SJSA1 (cell line): ENCODE measurements at places on chromosomes 6 and 20.

GRCh38 chr6:156562636-156563035, 214.5 kb upstream of the ARID1B start:
- DNase-seq = no peak

DNA sequence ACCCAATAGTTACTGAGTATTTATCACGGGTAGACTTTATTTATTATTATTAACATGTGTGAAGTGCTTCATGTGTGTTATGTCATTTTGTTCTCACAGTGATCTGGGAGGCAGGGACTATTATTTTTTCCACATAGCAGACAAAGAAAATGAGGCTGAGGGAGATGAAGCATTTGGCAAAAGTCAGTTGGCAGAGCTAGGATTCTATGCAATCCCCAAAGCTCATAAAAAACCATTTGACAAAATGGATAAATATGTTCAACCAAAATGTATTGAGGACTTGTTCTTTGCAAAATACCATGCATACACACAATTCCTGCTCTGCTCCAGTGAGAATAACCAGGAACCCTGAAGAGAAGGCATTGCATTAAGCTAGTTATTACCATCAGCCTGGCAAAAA, 184.4 kb downstream of the HS3ST5 start:
- no peak for DNase-seq

DNA sequence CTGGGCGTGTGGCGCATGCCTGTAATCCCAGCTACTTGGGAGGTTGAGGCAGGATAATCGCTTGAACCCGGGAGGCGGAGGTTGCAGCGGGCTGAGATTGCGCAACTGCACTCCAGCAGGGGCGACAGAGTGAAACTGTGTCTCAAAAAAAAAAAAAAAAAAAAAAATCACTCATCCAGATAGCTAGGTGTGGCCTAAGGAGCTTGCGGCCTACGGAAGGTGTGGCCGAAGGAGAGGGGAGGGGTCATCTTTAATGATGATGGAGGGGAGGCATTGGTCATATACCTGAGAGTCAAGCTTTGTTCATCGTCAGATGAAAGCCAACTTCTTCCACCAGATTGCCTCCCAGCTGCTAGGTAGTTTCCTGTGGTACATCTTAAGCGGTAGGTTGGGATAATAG, 801 bp upstream of the PPARD start:
- no peak for DNase-seq

DNA sequence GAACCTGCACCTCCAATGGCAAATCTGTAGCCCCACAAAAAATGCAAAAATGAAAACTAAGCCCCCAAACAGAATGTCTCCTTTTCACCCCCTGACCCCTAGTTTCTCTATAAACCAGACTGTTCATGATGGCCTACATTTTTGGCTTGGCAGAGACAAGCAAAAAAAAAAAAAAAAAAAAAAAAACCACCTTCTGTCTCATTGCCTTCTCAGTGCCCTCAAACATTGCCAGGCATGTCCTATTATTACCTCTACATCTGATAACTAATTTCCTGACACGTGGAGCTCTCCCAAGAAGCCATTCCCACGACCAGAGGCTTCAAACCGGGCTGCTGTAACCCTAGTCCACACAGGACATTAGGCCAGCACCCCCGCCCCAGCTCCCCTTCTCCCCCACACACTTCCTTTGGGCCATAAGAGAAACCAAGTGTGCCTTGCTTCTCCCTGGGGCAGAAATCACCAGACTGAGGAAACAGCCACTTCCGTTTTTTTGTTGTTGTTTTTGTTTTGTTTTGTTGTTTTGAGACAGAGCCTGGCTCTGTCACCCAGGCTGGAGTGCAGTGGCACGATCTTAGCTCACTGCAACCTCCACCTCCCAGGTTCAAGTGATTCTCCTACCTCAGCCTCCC, 65.4 kb downstream of the GPR6 start:
- no peak for DNase-seq

- DNase-seq = no peak
Measured at GRCh38 chr6:68958327-68958726, 323.2 kb downstream of the ADGRB3 start.

DNA sequence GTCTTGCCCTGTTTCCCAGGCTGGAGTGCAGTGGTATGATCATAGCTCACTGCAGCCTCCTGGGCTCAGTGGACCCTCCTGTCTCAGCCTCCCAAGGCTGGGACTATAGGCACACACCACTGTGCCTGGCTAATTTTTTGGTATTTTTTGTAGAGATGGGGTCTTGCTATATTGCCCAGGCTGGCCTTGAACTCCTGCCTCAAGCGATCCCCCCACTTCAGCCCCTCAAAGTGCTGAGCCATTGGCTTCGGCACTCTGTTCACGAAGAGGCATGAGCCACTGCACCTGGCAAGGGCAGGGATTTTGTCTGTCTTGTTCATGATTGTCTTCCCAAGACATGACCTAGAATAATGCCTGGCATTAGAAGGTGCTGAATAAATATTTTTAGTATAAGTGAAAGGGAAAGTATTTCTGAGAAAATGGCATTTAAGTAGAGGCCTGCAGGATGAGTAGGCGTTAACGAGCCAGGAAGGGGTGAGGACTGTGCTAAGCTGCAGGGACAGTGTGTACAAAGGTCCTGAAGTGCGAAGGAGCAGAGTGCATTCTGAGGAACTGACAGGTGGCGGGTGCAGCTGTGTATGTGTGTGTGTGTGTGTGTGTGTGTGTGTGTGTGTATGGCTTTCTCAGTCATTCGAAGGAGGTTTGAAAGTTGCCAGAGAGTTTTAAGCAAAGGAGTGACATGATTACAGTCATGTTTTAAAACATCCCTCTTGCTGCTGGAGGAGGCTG, 43.0 kb downstream of the VEGFA start:
- DNase-seq = no peak
